ENCODE measurements at places on chromosomes 2 and 18. TPM values are rescaled to one million over a fixed set of nuclear protein-coding genes. Genes with fewer than 3 reads are reported as not detected.

- no peak for DNase-seq
Measured at GRCh38 chr18:8065284-8065683, 498.2 kb downstream of the PTPRM start.

- DNase-seq = peak; percentile 24
Measured at GRCh38 chr18:61581578-61582201, 248.5 kb downstream of the CDH20 start.

DNA sequence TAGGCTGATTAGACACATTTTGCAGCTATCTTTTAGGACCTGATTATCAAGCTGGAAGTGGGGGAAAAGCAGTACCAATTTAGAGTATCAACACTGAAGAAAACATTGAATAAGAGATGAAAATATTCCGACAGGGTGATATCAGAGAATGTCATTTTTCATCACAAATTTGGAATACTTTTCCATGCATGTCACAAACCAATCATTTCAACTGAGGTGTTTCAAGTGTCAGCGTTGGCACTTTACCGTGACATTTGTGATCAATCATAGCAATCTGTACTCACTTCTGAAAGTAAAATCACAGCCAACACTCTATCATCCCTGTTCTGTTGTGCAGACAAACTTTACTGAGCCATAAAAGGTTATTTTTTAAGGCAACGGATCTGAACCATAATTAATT lies 75.4 kb downstream of the PDE1A start:
- no peak for DNase-seq

DNA sequence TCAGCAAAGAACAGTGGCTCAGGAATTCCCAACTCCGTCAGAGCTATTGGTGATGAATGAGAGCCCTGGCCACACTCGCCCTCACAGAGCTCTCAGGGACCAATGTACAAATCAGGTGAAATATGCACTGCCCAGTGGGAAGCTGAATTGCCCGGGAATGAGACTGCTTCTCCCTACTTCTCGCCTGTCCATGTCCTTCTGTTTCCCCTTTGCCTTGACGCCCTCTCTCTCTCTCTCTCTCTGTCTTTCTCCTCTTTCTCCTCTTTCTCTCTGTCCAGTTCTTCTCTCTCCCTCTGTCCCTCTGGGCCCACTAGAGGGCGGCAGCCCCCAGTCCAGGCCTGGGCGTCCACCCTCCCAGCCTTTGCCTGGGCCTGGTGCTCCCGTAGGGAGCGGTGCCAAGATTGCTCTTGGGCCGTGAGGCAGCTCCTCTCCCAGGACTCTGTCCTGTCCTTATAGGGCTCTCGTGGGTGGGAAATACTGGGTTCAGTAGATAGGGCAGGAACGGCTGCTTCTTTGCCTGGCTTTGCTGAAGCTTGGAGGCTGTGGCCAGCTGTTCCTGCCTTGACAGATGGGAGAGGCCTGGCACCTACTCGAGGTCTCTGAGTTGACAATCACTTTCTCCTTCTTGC lies 28.4 kb upstream of the PUM2 start:
- DNase-seq = no peak

- peak; percentile 14 for DNase-seq
Measured at GRCh38 chr18:51038110-51038509, 8.1 kb downstream of the SMAD4 start.

- peak; percentile 47 for DNase-seq
Measured at GRCh38 chr2:136235546-136235945, 117.6 kb upstream of the CXCR4 start.

GRCh38 chr2:17680119-17680518 lies 73.5 kb downstream of the SMC6 start:
- no peak for DNase-seq

DNA sequence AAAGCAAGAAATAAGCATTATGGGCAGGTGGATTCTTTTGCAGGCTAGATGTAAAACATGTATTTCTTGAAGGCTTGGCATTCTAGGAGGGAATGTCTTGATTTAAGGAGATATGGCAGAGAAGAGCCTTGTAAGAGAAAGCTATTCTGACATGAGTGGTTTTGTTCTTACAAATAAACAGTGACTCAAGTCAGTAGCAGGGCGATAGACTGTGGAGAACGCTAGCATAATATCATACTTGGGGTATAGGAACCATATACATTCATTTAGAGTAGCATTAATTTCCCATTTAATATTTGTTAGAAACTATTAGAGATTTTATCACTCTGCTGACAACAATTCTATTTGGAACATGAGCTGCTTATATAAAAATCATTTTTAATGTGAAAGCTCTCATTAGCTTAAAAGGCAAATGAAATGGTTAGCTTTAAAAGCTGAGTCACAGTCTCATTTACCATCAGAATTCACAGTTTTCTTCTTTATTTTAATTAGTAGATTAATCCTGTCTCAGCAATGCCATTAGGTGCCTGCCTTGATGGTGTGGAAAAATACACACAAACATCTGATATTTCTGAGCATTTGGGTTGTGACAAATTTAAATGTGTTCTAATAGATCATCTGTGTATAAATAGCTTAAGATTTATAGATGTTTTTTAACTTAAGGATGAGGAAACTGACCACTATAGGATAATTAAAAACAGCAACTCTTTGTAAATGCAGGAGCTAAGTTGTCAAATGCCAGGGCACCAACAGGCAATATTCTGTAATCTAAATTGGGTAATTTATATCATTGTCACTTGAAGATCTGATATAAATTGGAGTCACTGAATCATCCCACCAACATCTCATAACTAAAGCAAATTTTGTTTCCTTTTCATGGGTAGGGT lies 276.7 kb downstream of the PLCL1 start:
- no peak for DNase-seq

DNA sequence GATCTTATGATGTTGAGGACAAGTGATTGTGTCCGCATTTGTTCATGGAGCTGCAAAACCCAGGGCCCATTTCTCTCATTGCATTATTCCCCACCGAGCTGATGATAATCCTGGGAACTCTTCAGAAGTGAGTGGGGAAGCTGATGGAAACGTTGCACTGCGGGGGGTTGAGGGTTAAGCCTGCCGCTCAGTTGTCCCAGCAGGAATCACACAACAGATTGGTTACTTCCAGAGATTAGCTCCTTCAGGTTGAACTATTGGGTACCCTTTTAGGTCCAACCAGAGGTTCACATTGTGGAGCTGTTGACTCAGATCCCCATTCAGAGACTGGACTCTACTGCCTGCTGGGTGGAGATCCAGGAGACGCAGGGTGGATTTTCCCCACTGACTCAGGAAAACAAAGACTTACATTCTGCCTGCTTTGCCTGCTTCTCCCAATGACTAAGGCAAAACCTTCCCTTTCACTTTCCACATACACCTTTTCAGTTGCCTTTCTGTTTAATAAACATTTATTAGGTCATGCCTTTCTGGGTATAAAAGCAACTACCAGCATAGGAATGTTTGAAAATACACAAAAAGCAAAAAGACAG lies 286.4 kb downstream of the TXNL1 start:
- DNase-seq = no peak

DNA sequence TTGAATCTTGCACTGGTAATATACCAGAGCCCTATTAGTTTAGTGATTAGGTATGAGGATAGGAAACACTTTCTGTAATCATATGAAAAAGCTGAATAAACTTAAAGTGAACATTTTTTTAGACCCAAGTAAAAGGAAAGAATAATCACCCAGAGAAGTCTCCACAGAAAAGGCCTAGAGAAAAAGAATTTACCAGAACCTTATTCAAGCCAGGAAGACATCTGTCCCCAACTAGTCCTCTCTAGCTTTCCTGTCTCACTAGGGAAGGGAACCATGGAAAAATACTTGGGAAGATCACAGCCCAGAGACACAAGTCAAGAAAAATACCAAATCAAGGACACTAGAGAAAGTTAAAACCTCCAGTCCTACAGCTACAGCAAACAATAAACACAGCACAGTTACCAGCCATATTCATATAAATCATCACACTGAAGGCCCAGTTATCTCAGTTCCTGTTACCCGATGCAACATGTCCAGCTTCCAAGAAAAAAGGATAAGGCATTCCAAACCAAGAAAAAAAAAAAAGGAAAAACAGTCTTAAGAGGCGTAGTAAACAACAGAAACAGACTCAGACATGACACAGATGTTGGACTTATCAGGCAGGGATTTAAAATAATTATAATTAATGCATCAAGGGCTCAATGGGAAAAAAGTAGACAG lies 461.5 kb downstream of the IRS1 start:
- DNase-seq = no peak

DNA sequence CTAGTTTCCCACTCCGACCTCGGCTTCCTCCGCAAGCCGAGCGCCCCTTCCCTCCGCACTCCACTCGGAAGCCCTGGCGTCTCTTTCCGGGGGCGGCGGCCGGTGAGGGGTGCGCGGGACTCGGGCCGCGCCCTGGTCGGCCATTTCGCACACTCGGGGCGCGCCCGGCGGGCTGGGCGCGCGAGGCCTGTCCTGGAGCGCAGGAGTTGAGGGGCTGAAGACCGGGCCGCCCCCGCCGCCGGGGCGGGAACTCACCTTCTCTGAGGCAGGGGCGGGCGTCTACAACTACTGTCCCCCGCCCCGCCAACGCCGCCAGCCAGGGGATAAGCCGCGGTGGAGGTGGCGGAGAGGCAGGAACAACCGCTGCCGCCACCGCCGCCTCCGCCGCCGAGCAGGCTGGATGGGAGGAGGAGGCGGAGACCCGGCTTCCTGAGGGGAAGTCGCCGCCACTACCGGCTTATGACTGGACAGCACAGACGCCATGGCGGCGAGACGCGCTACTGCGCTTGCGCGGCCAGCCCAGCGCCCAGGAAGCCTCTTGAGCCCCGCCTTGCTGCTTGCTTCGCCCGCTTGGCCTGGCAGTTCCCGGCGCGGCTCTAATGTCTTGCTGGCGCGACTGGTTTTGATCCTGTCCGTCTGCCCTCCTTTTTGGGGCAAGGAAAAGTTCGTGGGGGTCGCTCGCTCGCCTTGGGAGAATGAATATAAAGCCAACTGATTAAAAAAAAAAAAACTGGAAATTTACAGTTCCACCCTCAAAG lies at the start of gene KRCC1:
TSS of gene KRCC1 (minus strand) at position 413 of the 758 bp plus-strand sequence. CDS start 27,220 bp downstream, outside the sequence.
- DNase-seq = peak; percentile 99

- DNase-seq = no peak
Measured at GRCh38 chr2:120307482-120307881, 38.5 kb upstream of the INHBB start.

DNA sequence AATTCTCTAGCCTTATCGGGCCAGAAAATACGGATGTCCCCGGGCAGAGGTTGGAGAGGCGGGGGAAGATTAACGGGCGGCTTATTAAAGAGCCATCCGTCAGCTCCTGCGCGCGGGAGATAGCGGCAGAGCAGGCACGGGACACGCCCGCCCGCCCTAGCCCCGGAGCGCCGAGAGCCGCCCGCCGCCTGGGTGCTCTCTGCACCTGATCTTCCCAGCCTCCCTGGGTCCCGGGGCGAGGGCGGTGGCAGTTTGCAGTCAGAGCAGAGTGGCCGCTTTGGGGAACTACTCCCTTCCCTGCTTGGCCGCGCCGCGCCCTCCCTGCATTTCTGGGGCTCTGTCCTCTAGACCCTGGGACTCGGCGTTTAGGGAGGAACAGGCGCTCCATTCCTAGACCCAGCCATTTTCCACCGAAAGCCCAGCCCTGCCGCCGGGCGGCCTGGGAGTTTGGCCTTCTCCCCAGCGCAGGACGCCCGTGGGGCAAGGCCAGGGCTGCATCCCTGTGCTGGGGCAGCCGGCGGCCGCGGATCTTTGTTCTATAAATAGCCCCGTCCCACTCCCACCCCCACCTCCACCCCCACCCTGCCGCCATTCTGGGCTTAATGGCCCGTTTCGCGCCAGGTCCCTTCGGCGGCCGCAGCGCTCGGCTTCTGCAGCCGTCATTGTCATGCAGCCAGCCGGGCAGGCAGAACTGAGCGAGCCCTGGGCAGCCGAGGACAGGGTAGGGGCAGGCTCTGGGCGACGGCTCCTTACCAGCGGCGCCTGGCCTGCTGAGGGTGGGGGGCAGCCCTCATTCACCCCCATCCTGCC lies 6.6 kb downstream of the GAD1 start:
- DNase-seq = no peak

GRCh38 chr2:178419123-178419522 lies 31.9 kb downstream of the PRKRA start:
- no peak for DNase-seq

DNA sequence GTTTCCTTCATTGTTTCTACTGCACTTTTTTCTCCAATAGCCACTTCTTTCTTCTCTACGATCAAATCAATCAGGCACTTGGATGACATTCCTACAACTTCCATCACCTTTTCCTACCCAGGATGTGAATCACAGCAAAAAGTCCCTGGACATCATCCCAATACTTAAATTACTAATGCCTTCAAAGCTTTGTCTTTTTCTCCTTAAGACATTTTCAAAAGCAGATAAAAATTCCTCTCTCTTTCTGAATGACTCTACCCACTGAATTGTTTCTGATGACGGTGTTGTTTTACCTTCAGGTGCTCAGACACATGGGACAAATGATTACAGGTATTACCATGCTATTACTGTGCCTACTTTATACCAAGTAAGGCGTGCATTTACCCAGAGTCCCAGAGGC lies 500.9 kb downstream of the FBXO15 start:
- no peak for DNase-seq

DNA sequence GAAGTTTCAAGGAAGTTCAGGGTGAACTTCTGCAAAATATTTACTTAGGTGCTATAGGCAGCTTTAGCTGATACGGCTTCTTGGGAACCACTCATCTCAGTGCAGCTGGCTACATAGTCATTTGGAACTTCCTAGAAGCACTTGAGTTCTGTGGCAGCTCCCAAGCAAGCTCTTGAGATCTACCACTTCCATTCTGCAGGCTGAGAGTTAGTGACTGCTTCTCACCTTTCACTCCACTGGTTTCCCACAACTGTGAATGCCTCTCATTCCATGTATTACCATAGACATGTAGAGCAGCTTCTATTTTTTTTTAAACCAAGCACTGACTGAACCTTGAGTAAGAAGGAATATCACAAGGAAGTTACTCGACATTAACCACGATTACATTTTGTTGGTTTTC lies 994.1 kb upstream of the ACVR2A start:
- DNase-seq = no peak

THADA gene
- polyA plus RNA-seq = 7.3 TPM

CAPN14 gene
- not detected for polyA plus RNA-seq

CIDEA gene
- not detected for polyA plus RNA-seq
